MG63 (cell line): ENCODE measurements at places on chromosomes 3 and 15.

- DNase-seq = no peak
These were observed 495.2 kb upstream of the TBL1XR1 start for GRCh38 chr3:177692304-177692975.

DNA sequence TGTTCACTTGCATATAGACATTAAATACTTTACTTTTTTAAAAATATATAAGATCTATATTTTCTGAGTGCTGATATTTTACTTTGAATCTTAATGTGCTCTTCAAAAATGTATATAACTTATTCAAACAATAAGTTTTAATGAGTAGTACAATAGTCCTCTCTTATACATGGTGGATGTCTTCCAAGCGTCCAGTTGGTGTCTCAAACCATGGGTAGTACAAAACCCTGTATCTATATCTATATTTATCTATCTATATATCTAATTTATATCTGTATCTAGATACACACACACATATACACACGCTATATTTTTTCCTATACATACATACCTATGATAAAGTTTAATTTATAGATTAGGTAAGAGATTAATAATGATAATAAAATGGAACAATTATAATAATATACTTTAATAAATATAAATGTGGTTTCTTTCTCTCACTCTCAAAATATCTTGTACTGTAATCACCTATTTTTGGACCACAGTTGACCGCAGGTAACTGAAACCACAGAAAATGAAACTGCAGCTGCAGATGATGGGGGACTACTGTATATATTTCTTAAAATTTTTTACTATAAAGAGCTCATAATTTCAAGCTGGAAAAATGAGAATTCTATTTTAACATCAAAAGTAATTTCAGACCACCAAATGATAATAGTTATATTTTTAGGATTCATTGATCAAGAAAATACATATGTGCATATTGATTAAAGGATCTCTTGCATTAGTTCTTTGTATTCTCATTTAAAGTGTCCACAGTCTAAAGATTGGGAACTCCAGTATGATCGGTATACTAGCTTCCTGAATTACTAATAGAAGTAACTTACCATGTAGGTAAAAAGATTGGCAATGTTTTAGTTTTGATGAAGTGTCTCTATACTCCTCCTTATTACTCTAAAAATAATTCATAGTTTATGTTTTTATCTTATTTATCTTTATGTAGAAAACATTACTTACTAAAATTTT is 215.1 kb upstream of the MLF1 start:
- DNase-seq = no peak

- peak; percentile 43 for DNase-seq
These were observed 12.3 kb upstream of the MFSD1 start for GRCh38 chr3:158789592-158789991.

- no peak for DNase-seq
These were observed 838.5 kb downstream of the DIPK2A start for GRCh38 chr3:144810160-144810559.

DNA sequence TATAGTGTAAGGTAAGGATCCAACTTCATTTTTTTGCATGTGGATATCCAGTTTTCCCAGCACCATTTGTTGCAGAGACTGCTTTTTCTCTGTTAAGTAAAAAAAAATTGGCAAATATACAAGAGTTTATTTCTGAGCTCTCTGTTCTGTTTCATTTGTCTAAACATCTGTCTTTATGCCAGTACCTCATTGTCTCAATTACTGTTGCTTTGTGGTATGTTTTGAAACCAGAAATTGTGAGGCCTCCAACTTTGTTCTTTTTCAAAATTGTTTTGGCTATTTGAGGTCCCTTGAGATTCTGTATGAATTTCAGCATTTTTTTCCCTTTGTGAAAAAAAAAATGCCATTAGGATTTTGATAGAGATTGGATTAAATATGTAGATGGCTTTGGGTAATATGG is 150.5 kb downstream of the MINAR1 start:
- DNase-seq = no peak

DNA sequence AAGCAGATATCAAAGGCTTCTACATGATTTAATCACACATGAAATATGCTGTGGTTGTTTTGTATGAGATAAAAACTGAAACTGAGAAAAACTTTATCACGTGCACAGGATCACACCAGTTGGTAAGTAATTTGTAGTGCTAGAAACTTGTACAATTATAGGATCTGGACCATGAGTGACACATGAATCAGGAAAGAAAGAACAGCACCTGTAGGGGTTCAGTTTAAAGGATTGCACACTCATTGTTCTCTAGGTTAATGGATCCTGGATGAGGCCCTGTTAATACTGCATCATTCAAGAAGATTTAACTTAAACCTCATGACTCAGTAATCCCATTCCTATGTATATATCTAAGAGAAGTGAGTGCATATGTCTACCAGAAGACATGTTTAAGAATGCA is 87.9 kb downstream of the STT3B start:
- DNase-seq = no peak

DNA sequence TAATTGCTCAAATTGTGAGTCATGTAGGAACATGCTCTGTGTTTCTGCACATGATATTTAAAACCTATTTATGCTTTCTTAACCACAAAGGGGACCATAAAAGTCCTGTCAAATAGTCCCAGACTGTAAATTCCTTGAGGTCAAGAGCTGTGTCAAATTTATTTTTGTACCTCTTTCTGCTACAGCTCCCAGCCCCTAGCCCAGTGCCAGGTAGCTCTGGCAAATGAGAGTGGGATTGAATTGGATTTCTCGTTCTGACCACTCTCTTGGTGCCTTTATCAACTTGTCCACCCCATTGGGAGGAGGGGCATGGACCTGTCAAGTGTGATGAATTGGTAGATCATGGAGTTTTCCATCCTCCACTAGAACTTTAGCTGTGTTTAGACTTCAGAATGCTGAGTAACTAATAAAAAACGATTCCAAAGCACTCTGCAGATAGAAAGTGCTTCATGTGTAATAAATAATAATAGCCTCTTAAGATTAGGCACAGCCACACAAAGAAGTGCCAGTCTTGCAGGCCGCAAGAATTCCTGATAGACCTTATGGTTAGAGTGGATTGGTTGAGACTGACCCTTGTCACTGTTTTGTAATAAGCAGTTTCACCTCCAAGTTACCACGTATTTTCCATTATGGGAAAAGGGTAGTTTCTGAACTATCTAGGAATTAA is 120.4 kb downstream of the LPP start:
- DNase-seq = no peak

DNA sequence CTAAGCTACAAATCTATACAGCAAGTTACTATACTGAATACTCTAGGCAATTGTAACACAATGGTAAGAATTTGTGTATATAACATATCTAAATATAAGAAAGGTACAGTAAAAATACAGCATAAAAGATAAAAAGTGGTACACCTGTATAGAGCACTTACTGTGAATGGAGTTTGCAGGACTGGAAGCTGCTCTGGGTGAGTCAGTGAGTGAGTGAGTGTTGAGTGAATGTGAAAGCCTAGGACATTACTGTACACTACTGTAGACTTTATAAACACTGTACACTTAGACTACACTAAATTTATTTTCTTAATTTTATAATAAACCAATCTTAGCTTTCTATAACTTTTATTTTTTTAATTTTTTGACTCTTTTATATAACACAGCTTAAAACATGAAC is 123.1 kb downstream of the ZMAT3 start:
- DNase-seq = no peak

GRCh38 chr3:99877031-99877579 is 59.4 kb downstream of the CMSS1 start:
- no peak for DNase-seq

GRCh38 chr15:68330901-68331300 is 53.4 kb downstream of the FEM1B start:
- no peak for DNase-seq

DNA sequence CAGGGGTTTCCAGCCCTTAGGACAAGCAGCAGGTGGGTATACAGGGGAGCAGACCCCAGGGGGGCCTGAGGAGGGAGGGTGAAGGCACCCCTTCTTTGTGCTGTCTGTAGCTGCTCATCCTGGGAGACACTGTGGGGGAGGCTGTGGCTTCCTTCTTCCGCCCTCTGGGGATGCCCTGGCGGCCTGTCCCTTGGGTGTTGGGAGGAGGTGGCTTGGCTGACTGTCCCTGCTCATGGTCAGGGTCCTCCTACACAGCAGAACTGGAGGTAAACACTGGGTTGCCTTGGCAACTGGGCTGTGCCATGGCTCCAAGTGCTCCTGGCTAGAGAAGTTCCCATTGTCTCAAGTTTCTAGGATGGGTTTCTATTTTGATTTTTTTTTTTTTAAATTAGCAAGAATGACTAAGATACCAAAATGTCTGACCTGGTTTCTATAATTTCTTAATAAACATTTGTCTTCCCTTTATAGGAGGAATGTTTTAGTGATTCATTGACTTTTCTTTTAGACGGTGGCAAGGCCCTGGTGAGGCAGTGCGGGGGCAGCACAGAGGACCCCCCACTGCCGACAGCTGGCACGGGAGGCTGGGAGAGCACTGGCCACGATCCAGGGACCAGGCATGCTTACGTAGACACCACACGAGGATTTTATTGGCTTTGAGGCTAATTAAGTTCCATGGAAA is 12.4 kb downstream of the KLF13 start:
- DNase-seq = peak; percentile 80

DNA sequence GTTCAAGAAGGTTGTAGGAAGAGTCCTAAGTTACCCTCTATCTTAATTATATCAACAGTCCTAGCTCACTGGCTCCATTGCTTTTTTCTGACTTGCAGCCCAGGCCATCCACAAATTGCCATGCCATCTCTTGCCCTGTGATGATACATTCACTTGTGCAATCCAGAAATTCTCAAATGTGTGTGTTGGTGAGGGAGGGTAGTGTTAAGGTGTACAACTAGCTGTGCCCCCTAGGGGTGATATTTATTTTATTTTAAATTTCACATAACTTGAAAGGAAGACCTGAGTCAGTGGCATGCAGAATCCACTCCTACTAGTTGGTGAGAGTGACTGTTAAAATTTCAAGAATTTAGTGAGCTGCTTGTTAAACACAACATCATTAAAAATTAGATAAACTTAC is 156.1 kb upstream of the ANKRD28 start:
- DNase-seq = no peak

GRCh38 chr3:148450819-148451218 is 246.9 kb upstream of the AGTR1 start:
- DNase-seq = no peak

GRCh38 chr15:99321468-99321867 is 70.2 kb downstream of the LRRC28 start:
- DNase-seq = no peak

DNA sequence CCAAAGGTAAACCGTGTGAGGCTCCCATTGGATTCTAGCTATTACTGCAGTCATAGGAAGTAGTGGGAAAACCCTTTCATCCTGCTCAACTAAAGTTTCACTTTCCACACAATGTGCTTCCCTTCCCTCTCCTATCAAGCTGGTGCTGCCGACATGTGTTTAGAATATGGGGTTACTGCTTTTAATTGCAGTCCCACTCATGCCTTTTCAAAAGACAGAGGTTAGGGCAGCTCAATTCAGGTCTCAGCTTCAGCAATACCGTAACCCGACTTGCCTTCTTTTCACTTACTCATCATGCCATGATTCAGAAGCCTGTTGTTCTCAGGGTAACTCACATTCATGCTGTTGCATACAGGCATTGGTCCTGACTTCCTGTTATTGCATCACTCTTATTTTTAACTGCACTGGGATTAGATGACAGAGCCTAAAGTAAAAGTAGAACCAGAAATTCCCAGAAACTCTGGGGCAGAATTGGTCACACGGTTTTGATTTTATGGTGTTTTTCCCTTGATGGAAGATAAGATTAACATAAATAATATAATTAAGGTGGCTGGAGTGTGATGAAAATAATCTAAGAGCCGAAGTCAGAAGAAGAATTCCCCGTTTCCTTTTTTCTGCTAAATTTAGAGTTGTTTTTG is 45.7 kb downstream of the C2CD4B start:
- DNase-seq = peak; percentile 52

DNA sequence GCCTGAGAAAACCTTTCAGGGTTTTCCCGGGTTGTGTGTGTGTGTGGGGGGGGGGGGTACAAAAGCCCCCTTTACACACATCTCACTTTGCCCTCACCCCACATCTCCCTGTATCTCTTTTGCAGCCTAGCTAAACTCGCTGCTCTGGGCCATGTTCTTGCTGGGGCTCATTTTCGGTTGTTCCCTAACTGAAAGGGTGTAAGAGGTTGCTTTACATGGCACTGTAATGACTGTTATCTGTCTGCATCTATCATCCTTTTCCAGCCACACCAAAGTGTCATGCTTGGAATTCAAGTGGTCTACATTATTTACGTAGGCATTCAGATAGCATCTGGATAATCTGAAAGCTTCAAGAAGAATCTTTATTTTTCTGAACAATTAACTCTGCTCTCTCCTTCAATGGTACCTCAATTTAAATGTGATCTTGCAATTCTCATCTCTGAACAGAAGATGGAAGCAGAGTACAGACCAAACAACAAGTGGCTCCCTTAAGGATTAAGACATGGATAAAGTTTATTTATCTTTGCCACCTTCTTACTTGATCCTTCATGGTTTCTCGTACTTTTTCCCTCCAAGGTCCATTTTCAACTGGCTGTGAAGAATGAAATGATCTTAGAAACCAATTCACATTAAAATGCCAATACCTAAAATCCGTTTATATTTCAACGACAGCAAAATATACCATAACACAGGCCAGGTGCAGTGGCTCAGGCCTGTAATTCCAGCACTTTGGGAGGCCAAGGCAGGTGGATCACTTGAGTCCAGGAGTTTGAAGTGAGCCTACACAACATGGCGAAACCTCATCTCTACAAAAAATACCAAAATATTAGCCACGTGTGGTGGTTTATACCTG is 34.9 kb downstream of the DCLK3 start:
- no peak for DNase-seq

GRCh38 chr15:38699633-38700230 is 135.1 kb upstream of the RASGRP1 start:
- peak; percentile 22 for DNase-seq

DNA sequence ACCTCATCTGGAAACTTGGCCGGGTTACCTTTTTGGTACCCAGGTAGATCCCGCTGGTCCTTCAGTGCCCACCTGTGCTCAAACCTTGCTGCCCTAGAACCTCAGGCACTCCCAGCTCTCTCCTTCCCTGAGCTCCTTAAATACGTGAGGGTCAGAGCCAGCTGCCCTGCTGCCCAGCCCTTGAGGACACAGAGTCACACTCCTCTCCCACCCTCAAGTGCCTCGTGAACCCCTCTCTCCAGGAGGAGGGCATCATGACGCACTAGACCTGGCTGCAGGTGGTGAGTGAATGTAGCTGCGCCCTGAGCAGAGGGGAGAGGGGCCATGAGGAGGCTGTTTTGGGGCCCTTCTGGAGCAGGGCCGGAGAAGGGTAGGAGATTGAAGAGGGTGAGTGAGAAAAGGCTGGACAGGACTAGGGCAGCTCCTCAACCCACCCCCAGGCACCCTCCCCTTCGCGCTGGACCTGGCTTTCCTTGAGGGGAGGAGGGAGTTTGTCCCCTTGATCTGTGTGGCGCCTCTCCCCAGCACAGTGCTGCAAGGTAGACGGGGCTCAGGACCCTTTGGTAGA is 941 bp downstream of the SLC12A8 start:
- no peak for DNase-seq

- peak; percentile 16 for DNase-seq
These were observed 5.3 kb downstream of the CPOX start for GRCh38 chr3:98588065-98588464.

- no peak for DNase-seq
These were observed 28.7 kb downstream of the MORC1 start for GRCh38 chr3:109089265-109089664.
